Endodermal cell (in vitro differentiated cells): ENCODE measurements at places on chromosomes 1 and 21. TPM values are rescaled to one million over a fixed set of nuclear protein-coding genes. Genes with fewer than 3 reads are reported as not detected.

OR2L2 gene
- 0.07 TPM in 1 of 3 replicates, not detected in the others for total RNA-seq

HLX gene
- total RNA-seq, result 3.9 and 5.0 TPM in 2 replicates

SELP gene
- total RNA-seq, result not detected in 3 replicates

CYP4A22 gene
- total RNA-seq, result 0.35 TPM in 1 of 3 replicates, not detected in the others

FAM163A gene
- total RNA-seq, result 0.12 TPM in 1 of 3 replicates, not detected in the others

MATN1 gene
- 0.18 TPM in 1 of 2 replicates, not detected in the other for total RNA-seq

CASZ1 gene
- total RNA-seq, result 3.5 to 5.6 TPM (median 3.5 TPM) in 3 replicates

GNG4 gene
- 7.5 to 14.2 TPM (median 12.8 TPM) in 3 replicates for total RNA-seq

DMBX1 gene
- total RNA-seq, result 8.3 to 17.7 TPM (median 16.6 TPM) in 3 replicates

TMEM51 gene
- 7.7 to 12.1 TPM (median 10.6 TPM) in 3 replicates for total RNA-seq

SLAMF9 gene
- not detected in 3 replicates for total RNA-seq

CRB1 gene
- not detected in 2 replicates for total RNA-seq

CLDN17 gene
- total RNA-seq, result not detected in 3 replicates

CAPN9 gene
- total RNA-seq, result 1.1 and 1.5 TPM in 2 replicates

CLDN14 gene
- total RNA-seq, result not detected in 3 replicates

CR1L gene
- not detected in 3 replicates for total RNA-seq

OR2L8 gene
- not detected in 2 replicates for total RNA-seq

PTGFRN gene
- 41.6 and 41.7 TPM in 2 replicates for total RNA-seq

FCRL1 gene
- not detected in 2 replicates for total RNA-seq

BRINP2 gene
- total RNA-seq, result 0.32 TPM in 1 of 2 replicates, not detected in the other

IL20 gene
- total RNA-seq, result not detected in 2 replicates

NFASC gene
- total RNA-seq, result 45.7 and 45.9 TPM in 2 replicates

CELA2B gene
- total RNA-seq, result not detected in 3 replicates

ADAMTS5 gene
- total RNA-seq, result 1.9 and 2.1 TPM in 2 replicates

PIGR gene
- total RNA-seq, result not detected in 3 replicates

RPE65 gene
- not detected in 3 replicates for total RNA-seq

TNFRSF14 gene
- total RNA-seq, result 0.46 and 0.52 TPM in 2 replicates

ANKRD45 gene
- 1.2 to 1.9 TPM (median 1.6 TPM) in 3 replicates for total RNA-seq

MMEL1 gene
- total RNA-seq, result 0.42 and 0.45 TPM in 2 replicates

GJB4 gene
- total RNA-seq, result 0.16 to 0.46 TPM (median 0.25 TPM) in 3 replicates

NID1 gene
- total RNA-seq, result 17.6 and 18.3 TPM in 2 replicates

CPLANE2 gene
- 4.5 to 9.6 TPM (median 8.6 TPM) in 3 replicates for total RNA-seq

CYP4X1 gene
- 6.6 and 8.8 TPM in 2 replicates for total RNA-seq

DONSON gene
- 18.6 to 41.9 TPM (median 38.2 TPM) in 3 replicates for total RNA-seq

PUSL1 gene
- 10.0 to 26.1 TPM (median 23.8 TPM) in 3 replicates for total RNA-seq

CTTNBP2NL gene
- 35.8 to 44.6 TPM (median 41.5 TPM) in 3 replicates for total RNA-seq

TTC13 gene
- total RNA-seq, result 11.8 and 12.4 TPM in 2 replicates

GUCA2B gene
- not detected in 3 replicates for total RNA-seq

MARK1 gene
- 11.4 and 12.6 TPM in 2 replicates for total RNA-seq

DEPDC1 gene
- 25.1 and 26.8 TPM in 2 replicates for total RNA-seq

LAX1 gene
- 0.13 to 0.15 TPM in 2 of 3 replicates, not detected in the other for total RNA-seq

TFB2M gene
- 13.7 and 15.7 TPM in 2 replicates for total RNA-seq

PLEKHA6 gene
- 36.2 and 37.0 TPM in 2 replicates for total RNA-seq

ARHGAP30 gene
- total RNA-seq, result 0.13 TPM in 1 of 2 replicates, not detected in the other

SPRR2A gene
- not detected in 3 replicates for total RNA-seq

CAPN8 gene
- total RNA-seq, result 0.44 TPM in 2 of 3 replicates, not detected in the other

NTNG1 gene
- 2.6 and 3.5 TPM in 2 replicates for total RNA-seq

NOTCH2 gene
- total RNA-seq, result 73.7 and 88.3 TPM in 2 replicates
